ENCODE measurements at places on chromosomes 3 and 15.
A peak's percentile ranks its signal among the peaks of the same experiment; 100 is the strongest.

DNA sequence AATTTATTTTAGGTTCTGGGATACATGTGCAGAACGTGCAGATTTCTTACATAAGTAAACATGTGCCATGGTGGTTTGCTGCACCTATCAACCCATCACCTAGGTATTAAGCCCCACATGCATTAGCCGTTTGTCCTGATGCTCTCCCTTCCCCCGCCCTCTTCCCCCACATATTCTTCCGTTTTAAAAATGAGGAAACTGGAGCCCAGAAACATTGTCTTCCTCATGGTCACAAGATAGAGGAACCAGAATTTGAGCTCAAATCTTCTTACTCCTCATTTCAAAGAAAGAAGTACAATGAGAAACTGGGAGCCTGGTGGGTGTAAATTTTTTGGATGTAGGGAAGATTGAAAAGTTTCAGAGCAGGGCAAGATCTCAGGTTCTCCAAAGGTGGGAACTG, 56.1 kb upstream of the USP3 start:
- no peaks in the 10 kb centered on the region for H3K4me1 ChIP-seq
- DNase-seq = no peak
- H3K36me3 ChIP-seq = no peaks in the 10 kb centered on the region
- H3K27ac ChIP-seq = no peak overlapping the region

GRCh38 chr3:66499881-66500575, 794 bp downstream of the LRIG1 start:
- no peaks in the 10 kb centered on the region for H3K36me3 ChIP-seq
- peak overlapping the region; percentile 94 for H3K27ac ChIP-seq
- peak; percentile 42 for DNase-seq

- no peak for DNase-seq
- no peaks in the 10 kb centered on the region for H3K27me3 ChIP-seq
- H3K27ac ChIP-seq = no peak overlapping the region
- no peak overlapping the region for H3K4me3 ChIP-seq
- no peaks in the 10 kb centered on the region for H3K36me3 ChIP-seq
These were observed 114.3 kb downstream of the EEFSEC start for GRCh38 chr3:128267541-128267940.

DNA sequence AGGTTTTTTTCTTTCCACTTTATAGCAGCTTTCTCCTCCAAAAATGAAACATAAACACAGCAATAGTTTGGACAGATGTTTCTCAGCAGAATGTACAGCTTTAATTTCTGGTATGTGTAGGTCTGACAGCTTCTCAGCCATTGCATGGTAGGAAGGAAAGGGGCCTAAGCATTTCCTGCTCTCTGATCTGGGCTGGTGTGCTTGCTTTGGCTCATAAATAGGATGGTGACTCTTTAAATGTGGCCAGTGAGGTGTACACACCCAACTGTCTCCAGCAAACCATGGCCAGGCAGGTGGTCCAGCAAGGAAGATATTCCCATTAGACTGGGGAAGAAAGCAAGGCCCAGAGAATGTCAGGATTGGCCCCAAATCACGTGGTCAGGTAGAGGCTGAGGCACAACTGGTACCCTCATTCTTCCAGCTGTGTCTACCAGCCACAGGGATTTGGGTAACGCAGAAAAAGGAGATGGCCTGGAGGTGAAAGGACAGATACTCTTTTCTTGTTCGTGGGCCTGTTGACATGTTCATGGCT, 52.1 kb downstream of the ITGA11 start:
- H3K27ac ChIP-seq = no peak overlapping the region
- peak; percentile 7 for DNase-seq
- H3K27me3 ChIP-seq = no peaks in the 10 kb centered on the region
- H3K36me3 ChIP-seq = no peaks in the 10 kb centered on the region
- no peaks in the 10 kb centered on the region for H3K4me1 ChIP-seq
- H3K4me3 ChIP-seq = no peak overlapping the region

- no peaks in the 10 kb centered on the region for H3K4me1 ChIP-seq
- no peaks in the 10 kb centered on the region for H3K27me3 ChIP-seq
These were observed 84.1 kb downstream of the TP63 start for GRCh38 chr3:189714991-189715961.

DNA sequence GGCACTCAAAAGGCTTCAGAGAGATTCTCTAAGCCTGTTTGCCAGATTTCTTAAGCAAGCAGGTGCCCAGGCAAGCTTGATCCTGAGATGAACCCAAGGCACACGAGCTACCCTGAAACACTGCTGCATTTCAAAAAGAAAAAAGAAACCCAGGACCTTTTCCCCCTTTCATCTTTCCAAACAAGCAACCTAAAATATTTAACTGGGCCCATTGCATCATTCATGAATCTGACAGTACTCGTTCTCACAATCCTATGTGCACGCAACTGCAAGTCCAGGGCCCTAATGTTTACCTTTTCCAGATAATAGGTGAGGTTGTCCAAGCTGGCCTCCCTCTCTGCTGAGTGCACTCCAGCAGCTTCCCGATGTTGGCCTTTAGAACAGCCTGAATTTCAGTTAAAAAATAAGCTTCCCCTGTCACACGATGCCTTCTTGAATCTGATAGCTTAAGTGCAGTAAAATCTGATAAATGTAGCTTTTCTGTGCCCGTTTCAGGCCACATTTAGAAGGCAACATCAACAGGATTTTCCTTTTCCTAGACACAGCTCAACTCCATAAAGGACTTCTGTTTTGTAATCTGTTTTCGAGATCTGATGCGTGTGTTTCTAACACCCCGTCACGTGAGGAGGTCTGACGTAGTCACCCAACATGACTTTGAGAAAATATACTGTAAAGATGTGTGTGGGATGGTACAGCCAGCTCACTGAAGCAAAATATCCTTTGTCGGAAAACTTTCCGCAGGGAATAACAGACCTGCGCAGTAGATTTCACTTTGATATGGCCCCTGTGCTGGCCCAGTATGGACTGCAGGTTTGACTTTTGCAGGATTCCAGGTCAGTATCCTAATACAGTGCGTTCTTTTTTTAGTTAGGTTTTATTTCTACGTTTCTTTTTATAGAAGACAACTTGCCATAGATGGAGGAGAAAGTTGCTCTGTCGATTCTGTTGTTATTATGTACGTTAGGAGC, 55.1 kb upstream of the RASA2 start:
- H3K27me3 ChIP-seq = no peaks in the 10 kb centered on the region
- peak overlapping the region; percentile 75 for H3K27ac ChIP-seq
- peaks cover 8% of the 10 kb centered on the region for H3K4me1 ChIP-seq

DNA sequence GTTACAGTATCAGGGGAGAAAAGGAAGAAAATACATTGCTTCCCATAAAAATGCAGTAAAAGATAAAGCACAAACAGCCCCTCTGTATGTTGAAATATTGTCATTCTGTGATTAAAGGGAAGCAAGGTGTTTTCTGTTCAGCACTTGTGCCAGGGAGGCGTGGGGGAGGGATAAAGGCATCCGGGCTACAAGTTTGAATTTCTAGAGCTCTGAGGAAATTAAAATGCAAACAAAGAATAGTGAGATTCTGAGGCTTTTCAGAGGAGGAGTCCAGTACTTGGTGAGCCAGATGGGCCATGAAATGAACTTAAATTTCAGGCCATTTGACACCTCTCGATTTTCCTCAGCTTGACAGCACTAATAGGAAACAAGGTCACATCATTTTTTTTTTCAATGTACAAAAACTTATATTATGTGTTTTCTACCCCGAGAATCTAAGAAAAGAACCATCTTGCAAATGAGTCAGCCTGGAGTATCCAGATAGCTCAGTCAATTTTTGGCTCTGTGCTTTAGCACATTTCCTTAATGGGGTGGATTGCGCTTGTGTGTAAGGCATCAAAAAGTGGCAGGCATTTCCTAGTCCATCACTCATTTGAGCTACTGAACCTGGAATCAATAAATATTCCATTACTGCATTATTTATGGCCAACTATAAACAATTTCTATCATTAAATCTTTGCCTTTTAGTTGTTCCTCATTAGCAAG, 640.8 kb upstream of the TBL1XR1 start:
- H3K27me3 ChIP-seq = no peaks in the 10 kb centered on the region
- H3K36me3 ChIP-seq = no peaks in the 10 kb centered on the region
- H3K4me3 ChIP-seq = no peak overlapping the region

GRCh38 chr15:25372298-25372697, 66.5 kb downstream of the UBE3A start:
- no peaks in the 10 kb centered on the region for H3K36me3 ChIP-seq
- no peak overlapping the region for H3K27ac ChIP-seq
- no peaks in the 10 kb centered on the region for H3K4me1 ChIP-seq
- DNase-seq = no peak
- H3K4me3 ChIP-seq = no peak overlapping the region
- H3K27me3 ChIP-seq = no peaks in the 10 kb centered on the region

GRCh38 chr3:171268677-171269076, 191.5 kb downstream of the TNIK start:
- H3K27me3 ChIP-seq = no peaks in the 10 kb centered on the region
- no peak overlapping the region for H3K4me3 ChIP-seq
- no peaks in the 10 kb centered on the region for H3K4me1 ChIP-seq
- H3K36me3 ChIP-seq = no peaks in the 10 kb centered on the region
- no peak for DNase-seq

DNA sequence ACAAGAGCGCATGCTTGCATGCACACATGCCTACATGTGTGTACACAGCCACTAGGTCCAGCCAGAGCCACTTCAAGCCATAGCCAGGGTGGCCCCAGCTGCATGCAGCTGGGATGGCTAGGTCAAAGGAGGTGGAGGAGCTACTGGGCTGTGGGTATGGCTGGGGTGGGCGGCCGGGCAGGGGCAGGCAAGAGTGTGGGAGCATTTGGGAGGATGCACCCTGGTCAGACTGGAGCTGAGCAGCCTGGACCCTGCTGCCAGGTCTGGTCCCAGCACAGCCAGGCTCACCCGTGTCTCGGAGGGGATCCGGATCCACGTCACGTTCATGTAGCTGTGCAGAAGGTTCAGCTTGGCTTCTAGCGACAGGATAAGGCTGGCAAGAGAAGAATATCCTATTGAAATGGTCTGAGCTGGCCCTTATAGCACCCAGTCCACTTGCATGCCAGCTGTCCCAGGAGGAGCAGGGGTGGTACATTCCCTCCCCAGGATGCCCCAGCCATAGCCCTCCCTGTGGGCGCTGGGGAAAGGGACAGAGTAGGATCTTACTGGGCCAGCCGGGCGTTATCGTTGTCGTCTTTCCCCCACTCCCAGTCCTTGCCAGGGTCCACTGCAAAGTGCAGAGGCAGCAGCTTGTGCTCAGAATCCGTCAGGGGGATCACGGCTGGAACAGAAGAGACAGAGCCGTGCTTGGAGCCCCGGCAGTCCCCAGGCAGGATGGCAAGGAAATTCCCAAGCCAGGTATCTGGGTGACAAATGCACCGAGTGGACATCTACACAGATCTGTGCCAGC, 160.5 kb downstream of the KLF13 start:
- H3K36me3 ChIP-seq = no peaks in the 10 kb centered on the region
- no peaks in the 10 kb centered on the region for H3K27me3 ChIP-seq
- no peak overlapping the region for H3K27ac ChIP-seq

- H3K4me3 ChIP-seq = no peak overlapping the region
- H3K27ac ChIP-seq = no peak overlapping the region
- H3K36me3 ChIP-seq = no peaks in the 10 kb centered on the region
- DNase-seq = no peak
These were observed 26.2 kb upstream of the IGF2BP2 start for GRCh38 chr3:185851046-185851445.

- no peak for DNase-seq
- no peak overlapping the region for H3K4me3 ChIP-seq
- no peaks in the 10 kb centered on the region for H3K36me3 ChIP-seq
- no peak overlapping the region for H3K27ac ChIP-seq
- H3K27me3 ChIP-seq = no peaks in the 10 kb centered on the region
These were observed 300.2 kb upstream of the SLCO3A1 start for GRCh38 chr15:91553196-91553854.

- DNase-seq = no peak
- H3K4me3 ChIP-seq = no peak overlapping the region
- no peaks in the 10 kb centered on the region for H3K4me1 ChIP-seq
- H3K27ac ChIP-seq = no peak overlapping the region
These were observed 640.3 kb upstream of the ADAMTS9 start for GRCh38 chr3:65328148-65328547.

DNA sequence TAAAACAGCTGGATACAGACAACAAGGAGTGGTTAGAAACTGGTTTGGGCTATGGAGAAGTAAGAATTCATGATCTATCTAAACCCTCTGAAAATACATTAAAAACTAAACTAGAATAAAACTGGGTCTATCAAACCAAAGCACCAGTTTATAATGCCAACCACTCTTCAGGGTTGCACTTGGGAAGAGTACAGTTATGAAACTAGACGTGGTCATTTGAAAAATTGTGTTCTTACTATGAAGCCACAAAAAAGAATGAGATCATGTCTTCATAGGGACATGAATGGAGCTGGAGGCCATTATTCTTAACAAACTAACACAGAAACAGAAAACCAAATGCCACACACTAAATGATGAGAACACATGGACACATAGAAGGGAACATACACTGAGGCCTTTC, 103.8 kb downstream of the GAP43 start:
- no peak for DNase-seq
- no peaks in the 10 kb centered on the region for H3K4me1 ChIP-seq
- no peaks in the 10 kb centered on the region for H3K27me3 ChIP-seq
- no peak overlapping the region for H3K27ac ChIP-seq
- no peaks in the 10 kb centered on the region for H3K36me3 ChIP-seq
- H3K4me3 ChIP-seq = no peak overlapping the region

DNA sequence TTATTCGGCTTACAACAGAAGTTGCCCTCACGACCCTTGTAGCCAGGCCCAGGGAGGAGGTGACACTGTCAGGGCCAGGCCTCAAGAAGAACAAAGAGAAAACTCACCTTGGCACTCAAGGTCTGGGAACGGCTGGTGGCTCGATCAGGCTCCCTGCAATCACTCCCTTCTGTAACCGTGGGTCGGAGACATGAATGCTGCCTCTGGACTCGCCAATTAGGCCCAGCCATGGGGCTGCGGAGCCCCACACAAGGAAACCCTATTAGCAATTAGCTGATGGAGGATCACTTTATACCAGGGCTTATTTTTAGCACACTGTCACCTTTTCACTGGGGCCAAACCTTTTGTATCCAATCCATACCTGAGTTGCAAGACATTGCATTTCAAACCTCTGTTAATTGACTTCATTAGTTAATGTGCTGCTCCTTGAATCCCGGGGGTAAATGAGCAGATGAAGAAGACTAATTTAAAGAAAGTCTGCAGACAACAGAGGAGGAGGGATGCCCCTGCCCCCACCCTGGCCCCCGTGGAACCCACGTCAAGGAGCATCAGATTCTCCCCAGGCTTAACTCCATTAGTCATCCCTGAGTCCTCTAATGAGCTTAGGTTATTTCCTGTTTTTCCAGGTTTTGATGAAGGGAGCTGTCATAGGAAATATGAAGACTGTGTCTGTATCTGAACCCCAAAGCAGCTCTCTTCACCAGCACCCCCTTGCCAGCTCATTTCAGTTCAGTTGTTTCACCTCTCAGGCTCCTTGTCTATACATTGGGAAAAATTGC, 255.3 kb downstream of the RORA start:
- no peak overlapping the region for H3K4me3 ChIP-seq
- no peaks in the 10 kb centered on the region for H3K27me3 ChIP-seq
- H3K27ac ChIP-seq = no peak overlapping the region
- no peaks in the 10 kb centered on the region for H3K4me1 ChIP-seq
- no peak for DNase-seq

DNA sequence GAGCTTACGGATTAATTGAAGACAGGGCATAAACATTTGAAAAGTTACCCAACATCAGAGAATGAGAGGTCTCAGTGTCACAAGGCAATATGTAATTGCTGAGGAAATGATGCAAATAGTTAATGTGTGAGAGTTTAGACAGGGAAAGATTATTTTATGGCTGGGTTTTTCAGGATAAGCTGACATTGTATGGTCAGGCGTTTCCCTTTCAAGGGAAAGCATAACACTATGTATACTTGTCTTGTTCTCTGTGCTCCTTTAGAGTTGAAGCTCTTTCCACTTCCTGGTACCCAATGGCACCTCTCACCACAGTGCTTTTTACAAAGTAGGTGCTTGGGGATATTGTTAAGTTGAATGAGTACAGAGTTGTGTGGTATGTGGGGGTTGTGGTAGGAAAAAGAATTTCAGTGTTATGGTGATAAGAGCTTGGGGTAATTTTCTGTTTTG, 19.9 kb downstream of the IQGAP1 start:
- no peak overlapping the region for H3K4me3 ChIP-seq
- H3K27ac ChIP-seq = peak overlapping the region; percentile 96
- no peaks in the 10 kb centered on the region for H3K36me3 ChIP-seq
- peaks cover 28% of the 10 kb centered on the region for H3K4me1 ChIP-seq
